ENCODE measurements at places on chromosomes 1 and 21.

DNA sequence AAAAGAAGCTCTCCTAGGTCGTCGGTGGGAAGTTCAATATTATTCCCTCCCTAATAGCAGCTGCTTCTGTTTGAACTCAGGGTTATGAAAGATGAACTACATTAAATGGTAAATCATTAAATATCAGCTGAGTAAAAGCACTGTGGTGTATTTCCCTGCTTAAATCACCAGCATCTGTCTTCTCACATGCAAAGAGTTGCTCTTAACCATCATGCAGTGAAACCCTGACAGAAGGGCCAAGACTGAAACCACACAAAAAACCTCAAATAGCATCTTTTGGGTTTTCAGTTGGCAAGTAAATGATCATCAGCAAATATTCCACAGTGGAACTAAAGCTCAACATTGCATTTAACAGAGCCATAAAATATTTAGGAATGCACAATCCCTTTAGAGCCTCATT is 380.0 kb upstream of the ADGRL2 start:
- DNase-seq = no peak

DNA sequence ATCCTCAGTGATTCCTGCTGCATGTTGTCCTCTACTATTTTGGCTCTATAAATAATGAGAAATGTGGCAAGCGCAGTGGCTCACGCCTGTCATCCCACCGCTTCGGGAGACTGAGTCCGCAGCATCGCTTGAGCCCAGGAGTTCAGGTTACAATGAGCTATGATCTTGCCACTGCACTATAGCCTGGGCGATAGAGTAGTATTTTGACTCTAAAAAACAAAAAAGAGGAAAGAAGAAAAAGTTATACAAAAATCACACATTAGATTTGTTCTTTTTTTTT is 756 bp upstream of the SLC25A44 start:
- no peak for DNase-seq

DNA sequence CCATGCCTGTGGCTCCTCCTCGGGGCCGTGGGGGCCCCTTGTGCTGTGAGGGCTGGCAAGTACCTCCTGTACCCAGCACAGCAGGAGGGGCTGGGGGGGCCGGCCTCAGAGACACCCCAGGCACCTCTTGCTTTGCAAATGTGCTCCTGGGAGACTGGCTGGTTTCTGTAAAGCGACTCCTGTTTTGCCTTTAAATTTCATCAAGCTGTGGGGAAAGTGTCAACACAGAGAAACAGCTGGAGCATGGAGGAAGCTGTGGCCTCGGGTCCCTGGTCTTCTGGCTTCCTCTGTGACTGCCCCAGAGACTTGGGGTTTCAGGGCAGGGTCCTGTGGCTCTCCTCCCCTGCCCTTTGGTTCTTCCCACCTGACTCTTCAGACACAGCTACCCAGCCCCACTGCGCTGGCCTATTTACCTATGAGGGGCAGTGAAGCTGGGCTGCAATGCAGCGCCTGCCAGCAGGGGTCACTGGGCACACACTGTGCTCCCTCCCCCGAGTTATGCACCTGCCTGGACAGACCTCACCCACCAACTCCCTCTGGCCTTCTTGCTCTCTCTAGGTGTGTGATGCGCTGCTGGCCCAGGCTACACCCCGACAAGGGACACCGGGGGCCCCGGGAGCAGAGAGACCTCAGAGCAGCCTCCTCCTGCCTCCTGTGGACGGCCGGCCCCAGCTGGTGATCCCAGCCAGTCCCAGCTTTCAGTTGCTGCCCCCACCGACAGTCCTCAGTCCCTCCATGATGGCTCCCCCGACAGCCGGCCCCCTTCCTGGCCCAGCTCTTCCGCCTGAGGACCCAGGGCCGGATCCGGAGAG is 17.6 kb upstream of the PEX10 start:
- DNase-seq = no peak

- DNase-seq = no peak
These were observed 678 bp downstream of the MCM3AP start for GRCh38 chr21:46284733-46285132.

DNA sequence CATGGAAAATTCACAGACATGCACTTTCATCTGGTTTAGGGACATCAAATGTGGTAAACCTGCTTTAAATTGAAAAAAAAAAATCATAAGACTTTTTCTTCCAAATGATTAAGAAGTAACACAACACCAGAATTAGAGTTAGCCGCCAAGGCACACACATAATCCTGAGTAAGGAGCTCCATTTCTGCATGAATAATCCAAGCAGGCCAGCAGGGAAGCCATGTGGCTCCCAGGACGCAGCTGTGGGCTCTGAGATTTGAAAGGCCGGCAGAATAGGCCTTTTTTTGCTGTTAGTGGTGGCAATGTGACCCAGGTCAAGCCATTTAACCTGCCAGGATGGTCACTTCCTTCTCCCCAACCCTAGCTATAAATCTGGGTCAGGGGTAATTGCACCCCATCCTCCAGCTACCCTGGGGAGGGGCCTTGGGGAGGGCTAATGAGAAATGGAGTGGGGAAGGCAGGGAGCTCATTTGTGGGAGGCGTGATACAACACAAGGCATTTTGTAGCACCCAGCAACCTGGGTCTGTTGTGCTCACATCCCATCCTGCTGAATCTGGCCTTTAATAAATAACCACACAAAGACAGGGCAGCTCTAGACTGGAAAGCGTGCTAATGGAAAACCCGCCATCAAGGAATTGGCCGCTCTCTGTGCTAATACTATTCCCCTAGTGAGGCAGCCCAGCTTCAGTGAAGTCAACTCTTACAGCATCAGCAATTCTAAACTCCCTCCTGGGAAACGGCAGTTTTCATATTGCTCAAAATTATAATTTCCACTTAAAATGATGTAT is 178.5 kb downstream of the RHOU start:
- DNase-seq = no peak

Data from AG08395 (cell line).